Mucosa of descending colon (tissue), 3 donors: ENCODE measurements at places on chromosomes 3 and 15. TPM values are rescaled to one million over a fixed set of nuclear protein-coding genes. Genes with fewer than 3 reads are reported as not detected.

DNA sequence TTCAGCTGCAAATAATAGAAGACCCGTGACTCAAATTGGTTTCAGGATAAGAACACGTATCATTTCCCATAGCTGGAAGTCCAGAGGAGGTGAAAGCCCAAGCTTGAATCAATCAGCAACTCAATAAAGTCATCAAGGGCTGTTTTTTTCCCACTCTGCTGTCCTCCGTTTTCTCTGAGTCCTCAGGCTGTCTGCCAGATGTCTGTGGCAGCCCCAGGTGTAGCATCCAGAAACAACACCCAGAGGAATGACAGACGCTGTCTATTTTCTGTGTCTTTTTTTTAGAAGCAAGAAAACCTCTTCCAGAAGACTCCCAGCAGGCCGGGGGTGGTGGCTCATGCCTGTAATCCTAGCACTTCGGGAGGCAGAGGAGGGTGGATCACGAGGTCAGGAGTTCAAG lies 204.4 kb downstream of the FAM43A start:
- DNase-seq, result no peak

Gene IL17RB
- total RNA-seq, result 10.3 TPM

DNA sequence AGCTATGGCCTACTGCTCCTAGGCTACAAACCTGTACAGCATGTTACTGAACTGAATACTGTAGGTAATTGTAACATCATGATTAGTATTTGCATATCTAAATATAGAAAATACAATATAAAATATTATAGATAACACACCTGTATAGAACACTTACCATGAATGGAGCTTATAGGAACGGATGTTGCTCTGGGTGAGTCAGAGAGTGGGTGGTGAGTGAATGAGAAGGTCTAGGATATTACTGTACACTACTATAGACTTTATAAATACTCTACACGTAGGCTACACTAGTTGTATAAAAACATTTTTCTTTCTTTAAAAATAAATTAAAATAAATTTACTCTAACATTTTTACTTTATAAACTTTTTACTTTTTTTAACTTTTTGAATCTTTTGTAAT lies 224.0 kb upstream of the CBLB start:
- no peak for DNase-seq

DNA sequence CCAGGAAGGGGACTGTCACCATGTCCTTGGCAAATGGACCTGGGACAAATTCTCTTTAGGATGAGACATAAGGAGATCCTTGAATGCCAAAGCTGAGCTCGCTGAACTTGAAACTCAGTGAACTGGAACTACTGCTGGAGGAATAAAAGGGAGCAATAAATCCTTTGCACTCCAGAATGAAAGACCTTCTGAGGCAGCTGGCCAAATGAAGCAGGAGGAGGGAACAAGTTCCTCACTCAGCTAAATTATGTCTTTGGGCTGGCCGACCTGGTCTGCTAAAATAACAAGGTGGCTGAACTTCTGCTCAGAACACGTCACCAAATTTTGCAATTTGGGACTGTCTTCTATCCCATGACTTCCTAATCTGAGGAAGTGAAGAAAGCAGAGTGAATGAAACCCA lies 314.7 kb downstream of the LPP start:
- DNase-seq, result peak; percentile 16

Gene MON1A
- 6.9 TPM for total RNA-seq

- DNase-seq, result peak; percentile 80
Measured at GRCh38 chr3:34106879-34107278, 308.4 kb downstream of the PDCD6IP start.

Gene ACSBG1
- 0.32 TPM for total RNA-seq

DNA sequence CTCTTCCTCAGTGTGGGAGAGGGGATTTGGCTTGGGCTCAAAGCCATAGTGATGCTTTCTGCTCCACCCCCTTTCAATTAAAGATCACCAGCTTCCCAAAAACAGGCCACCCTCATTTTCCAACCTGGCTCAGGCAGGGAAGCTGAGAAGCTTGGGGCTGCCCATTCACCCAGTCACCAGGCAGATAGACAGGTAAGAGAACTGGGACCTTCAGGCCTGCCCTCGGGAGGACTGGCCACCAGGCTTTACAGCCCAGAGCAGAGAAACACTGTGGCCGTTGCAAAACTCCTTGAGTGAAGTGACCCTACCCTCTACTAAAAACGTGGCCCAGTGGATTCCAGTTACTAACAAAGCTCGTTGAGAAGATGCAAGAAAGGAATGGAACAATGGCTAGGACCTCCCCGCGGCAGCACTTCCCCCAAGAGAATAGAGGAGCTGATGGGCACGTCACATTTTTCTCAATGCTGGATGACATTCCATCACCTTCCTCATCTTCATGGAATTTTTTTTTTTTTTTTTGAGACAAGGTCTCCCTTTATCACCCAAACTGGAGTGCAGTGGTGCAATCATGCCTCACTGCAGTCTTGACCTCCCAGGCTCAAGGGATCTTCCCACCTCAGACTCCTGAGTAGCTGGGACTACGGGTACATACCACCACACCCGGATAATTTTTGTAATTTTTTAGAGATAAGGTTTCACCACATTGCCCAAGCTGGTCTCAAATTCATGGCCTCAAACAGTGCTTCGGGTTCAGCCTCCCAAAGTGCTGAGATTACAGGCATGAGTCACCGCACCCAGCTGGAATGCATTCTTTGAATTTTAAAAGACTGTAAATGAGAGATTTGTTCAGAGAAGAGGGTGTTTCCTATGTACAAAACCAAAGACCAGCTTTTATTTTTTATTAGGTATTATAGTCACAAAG lies 37.9 kb downstream of the LIPC start:
- DNase-seq, result no peak

- no peak for DNase-seq
Measured at GRCh38 chr15:39720621-39721611, 61.7 kb downstream of the FSIP1 start.

- DNase-seq, result no peak
Measured at GRCh38 chr3:100635273-100635701, 25.9 kb downstream of the ADGRG7 start.

Gene ALDH1L1
- total RNA-seq, result 27.4 TPM

Gene MKRN3
- total RNA-seq, result 3.6 TPM

DNA sequence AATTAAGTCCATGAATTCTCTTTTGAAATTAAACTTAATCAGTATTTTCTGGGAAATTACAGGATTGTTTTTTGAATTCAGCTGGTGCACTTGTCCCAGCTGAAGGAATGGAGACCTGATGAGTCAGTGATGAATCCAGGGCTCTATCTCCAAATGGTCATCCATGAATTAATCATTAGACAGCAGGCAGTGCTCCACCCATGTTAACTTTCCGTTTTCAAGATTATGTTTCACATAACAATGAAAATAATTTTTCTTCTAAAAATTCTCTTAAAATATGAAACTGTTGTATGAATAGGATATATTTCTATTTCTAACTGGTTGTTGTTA lies 13.9 kb upstream of the PAQR9 start:
- no peak for DNase-seq

GRCh38 chr15:64412216-64412615 lies 24.6 kb downstream of the TRIP4 start:
- no peak for DNase-seq

Gene ALDH1A2
- 8.6 TPM for total RNA-seq

DNA sequence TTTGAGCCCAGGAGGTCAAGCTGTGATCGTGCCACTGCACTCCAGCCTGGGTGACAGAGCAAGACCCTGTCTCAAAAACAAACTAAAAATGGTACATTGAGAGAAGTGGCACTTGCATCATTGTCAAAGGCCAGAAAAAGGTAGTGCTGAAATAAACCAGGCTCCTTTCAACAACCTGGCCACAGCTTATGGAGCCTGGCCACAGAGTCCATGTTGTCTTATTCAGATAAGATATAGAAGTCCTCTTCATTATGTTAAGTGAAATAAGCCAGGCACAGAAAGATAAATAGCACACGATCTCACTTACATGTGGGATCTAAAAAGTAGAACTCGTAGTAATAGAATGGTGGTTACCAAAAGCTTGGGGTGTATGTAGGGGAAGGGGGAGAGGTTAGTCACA lies 34.8 kb downstream of the EMC4 start:
- DNase-seq, result no peak

DNA sequence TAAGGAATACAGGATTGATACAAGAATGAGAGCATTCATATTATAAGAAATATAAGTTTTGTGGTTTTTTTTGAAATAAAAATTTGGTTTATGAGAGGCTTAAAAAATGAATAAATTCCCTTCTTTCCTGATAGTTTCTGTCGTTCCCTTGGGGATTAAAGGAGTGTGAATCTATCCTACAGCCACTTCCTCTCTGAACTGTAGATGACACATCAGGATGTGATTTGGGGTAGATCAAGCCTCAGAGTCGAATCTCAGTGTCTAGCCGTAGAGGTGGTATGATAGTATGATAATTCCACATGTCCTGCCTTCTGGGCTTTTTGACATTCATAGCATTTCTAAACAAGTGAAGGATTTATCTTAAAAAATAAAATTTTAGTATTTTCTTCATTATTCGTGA lies 343.1 kb downstream of the LPP start:
- DNase-seq, result no peak

Gene GJD2
- total RNA-seq, result not detected

GRCh38 chr3:123750659-123751420 lies 133.3 kb downstream of the MYLK start:
- no peak for DNase-seq

DNA sequence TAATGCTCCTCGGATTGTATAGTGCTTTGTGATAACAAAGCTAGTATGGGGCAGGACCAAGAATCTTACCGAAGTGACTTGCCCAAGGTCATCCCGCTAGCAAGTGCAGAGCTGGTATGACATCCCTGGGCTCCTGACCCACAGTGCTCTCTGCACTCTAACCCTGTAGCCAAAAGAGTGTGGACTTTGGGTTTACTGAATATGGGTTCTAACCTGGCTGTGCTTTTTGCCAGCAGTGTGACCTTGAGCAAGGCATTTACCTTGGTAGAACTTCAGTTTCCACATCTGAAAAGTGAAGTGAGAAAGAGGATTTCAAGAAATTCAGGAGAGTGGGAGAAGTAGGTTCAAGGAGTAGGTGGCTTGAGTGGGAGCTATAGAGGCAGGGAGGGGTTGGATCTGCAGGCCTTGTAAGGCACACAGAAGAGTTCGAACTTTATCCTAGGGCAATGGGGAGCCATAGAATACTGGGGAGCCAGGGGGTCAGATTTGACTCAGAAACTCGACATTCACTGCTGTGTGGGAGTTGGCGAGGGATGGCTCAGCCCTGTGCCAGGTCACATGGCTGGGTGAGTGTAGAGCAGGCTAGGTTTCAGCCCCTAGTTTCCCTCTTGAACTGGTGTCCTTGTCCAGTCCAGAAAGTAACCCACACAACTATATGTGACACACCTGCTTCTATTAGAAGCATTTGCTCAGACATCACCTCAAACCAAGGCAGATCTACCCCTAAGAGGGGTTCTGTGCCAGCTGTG lies 91.9 kb downstream of the RPLP1 start:
- no peak for DNase-seq

DNA sequence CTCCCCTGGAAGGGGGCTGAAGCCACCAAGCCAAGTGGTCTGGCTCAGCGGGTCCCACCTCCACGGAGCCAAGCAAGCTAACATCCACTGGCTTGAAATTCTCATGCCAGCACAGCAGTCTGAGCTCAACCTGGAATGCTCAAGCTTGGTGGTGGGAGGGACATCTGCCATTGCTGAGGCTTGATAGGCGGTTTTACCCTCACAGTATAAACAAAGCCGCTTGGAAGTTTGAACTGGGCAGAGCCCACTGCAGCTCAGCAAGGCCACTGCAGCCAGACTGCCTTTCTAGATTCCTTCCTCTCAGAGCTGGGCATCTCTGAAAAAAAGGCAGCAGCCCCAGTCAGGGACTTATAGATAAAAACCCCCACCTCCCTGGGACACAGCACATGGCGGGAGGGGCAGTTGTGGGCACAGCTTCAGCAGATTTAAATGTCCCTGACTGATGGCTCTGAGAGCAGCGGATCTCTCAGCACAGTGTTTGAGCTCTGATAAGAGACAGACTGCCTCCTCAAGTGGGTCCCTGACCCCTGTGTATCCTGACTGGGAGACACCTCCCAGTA lies 23.2 kb upstream of the IGSF10 start:
- DNase-seq, result no peak

Gene ANKRD63
- 0.25 TPM for total RNA-seq

Gene GOLGA8K
- total RNA-seq, result 1.2 TPM

Gene SRGAP3
- 8.6 TPM for total RNA-seq

GRCh38 chr3:174462916-174463315 lies 396.2 kb upstream of the NAALADL2 start:
- no peak for DNase-seq

Gene SYNM
- total RNA-seq, result 777 TPM

Gene CLEC3B
- 14.7 TPM for total RNA-seq

- DNase-seq, result no peak
Measured at GRCh38 chr15:74376226-74376625, 8.8 kb upstream of the CYP11A1 start.

Gene ALPK3
- 15.3 TPM for total RNA-seq
